ENCODE measurements at places on chromosomes 13 and 19.

DNA sequence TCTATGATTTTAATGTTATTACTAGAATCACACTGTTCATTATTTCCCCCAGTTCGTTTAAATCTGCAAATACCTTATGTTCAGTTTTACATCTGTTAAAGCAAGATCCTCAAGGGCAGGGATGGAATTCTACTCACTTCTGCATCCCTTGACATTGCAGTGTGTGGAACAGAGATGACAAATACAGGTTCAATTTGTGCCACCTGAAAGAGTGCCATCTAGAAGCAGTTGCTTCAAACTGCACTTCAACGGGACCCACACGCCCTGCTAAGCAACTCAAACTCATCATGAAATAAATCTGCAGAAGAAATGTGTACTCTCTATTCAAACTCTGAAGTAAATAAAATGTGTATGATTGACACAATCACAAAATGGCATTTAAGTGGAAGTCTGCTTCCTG is 44.5 kb downstream of the RUBCNL start:
- DNase-seq = no peak

- no peak for DNase-seq
These were observed 88.3 kb downstream of the DHRS12 start for GRCh38 chr13:51715613-51716012.

GRCh38 chr13:51704399-51705313 is 99.3 kb downstream of the DHRS12 start:
- DNase-seq = no peak

DNA sequence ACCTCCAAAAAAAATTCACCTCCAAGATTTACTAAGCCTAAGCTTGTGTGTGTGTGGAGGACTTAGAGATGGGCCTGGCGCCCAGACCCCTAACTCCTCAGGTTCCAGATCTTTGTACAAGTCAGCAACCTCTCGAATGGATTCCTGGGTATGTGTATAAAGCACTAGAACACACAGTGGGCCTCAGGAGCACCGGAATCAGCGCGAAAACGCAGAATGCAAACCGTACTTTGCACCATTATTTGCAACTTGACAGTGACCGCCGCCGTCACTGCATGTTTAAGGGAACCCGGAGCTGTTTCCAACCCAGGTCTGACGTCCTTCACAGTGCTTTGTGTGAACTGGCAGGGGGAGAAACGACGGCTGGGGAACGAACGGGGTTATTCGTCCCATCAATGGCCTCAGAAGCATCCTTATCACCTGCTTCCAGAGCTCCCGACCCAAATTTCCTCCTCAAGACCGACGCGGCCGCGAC is 688 bp downstream of the ZNF606 start:
- no peak for DNase-seq

DNA sequence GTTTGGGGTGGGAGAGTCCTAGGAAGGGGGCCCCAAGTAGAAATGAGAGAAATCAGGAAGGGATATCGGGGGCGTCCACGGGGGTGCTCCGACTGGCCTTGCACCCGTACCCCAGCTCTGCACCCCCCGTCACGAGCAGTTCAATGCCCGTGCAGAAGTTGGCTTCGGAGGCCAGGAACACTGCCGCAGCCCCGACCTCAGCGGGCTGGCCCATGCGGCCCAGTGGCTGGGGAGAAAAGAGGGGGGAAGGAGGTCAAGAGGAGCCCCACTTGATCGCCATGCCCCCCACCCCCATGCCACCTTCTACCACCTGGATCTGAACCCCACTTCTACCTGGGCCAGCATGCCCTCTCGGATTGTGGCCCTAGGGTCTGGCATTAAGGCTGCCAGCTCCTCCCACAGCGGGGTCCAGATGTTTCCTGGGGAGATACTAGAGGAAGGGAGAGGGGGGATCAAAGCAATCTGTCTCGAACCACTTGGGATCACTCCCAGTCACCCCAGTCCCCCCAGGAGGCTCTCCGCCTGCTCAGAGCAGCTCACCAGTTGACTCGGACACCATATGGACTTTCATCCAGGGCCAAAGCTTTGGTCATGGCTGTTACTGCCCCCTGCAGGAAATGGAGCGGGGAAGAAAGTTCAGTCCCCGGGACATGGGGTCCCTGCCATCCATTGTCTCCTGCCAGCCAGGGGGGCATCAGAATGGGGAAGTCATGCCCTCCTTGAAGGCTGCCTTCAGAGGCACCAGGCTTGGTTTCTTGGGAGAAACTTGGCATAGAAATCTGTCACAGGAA is 2.5 kb upstream of the BCAT2 start:
- no peak for DNase-seq

- DNase-seq = no peak
These were observed 868.9 kb upstream of the SLC10A2 start for GRCh38 chr13:103935117-103935516.

- DNase-seq = no peak
These were observed 6.7 kb upstream of the PLIN4 start for GRCh38 chr19:4524808-4525562.

GRCh38 chr13:99031832-99032231 is 54.0 kb upstream of the DOCK9 start:
- no peak for DNase-seq

- no peak for DNase-seq
These were observed 9.6 kb downstream of the CHERP start for GRCh38 chr19:16532440-16533234.

GRCh38 chr19:55486043-55486970 is 1.3 kb downstream of the NAT14 start:
- no peak for DNase-seq

GRCh38 chr19:58450856-58451357 is 515 bp upstream of the ZNF324B start:
- no peak for DNase-seq

GRCh38 chr13:89930861-89931260 is 1416.6 kb upstream of the MIR17HG start:
- no peak for DNase-seq

DNA sequence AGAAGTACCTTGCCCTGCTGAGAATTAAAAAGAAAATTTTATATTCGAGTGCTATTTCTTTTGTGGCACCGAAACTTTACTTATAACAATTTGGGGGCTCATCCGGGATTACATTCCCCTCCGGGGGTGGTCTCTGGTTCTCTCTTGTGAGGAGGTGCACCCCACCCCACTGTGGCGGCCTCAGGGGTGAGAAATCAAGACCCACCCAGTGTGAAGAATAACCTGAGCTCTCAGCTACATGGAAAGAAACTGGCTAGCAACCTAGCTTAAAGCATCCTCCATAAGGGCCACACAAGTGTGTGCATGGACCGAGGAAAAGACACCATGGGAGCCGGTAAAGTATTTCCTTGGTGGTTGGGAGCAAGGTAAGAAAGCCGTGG is 50.9 kb upstream of the ANKRD10 start:
- no peak for DNase-seq

DNA sequence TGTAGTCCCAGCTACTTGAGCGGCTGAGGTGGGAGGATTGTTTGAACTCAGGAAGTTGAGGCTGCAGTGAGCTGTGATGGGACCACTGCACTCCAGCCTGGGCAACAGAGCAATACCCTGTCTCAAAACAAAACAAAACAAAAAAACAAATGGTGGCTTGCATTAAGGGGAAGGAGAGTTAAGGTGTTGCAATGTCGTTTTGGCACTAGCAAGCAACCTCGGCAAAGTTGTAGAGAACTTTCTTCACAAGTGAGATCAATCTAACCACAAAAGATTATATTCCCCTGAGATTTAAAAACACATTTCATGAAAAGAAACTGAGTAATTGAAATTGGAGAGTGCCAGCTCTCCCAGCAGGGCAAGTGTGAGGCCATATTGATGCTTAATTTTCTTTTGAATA is 153.7 kb downstream of the KLF5 start:
- no peak for DNase-seq

DNA sequence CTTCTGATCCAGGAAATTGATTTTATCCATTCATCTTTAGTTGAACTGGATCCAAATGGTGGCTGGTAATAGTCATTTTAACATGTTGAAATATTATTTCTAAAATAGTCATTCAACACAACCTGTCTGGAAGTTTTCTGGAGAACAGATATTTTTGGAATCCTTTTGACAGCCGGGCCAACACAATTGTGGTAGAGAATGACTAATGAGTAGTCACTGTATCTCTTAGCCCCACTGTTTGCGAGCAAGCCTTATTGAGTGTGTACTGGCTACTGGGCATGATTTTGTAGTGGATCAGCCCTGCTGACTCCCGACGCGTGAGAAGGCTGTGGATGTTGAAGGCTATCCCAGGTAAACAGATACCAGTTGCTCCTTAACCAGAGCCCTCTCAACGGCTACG is 383.4 kb downstream of the ZNF536 start:
- no peak for DNase-seq

DNA sequence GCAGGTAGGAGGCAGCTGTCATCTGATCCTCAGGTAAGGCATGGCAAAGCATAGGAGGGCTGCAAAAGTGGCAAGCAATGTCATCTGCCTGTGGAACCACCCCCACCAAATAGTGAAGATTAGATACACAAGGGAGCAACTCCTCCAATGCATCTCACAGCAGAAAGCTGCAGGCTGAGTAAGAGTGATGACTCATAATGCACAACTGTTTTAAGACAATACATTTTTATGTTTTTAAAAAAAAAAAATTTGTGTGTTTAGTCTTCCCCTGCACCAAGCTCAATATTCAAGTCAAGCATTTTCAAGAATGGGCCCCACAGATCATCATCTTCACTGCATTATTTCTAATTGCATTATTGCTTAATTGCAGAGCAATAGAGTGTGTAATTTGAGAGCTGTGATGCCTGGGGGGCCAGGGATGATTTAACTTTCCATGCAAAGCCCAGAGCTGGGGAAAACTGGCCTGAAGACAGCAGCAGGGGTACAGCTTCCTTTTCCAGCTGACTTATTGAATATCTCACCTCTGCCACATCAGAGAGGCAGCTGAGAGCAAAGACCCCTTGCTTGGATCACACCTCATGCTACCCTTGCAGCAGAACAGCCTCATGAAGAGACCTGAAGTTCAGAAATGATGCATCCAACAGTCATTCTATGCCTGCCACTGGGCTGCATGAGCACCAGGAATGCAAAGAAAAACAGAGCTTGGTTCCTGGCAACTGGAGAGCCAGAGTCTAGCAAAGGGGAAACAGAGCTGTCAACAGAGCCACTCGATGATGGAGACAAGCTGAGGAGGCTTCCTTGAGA is 22.7 kb upstream of the POP4 start:
- DNase-seq = no peak

GRCh38 chr13:84431646-84432045 is 549.4 kb upstream of the SLITRK1 start:
- DNase-seq = no peak

GRCh38 chr19:54662730-54663129 is at the start of gene LILRB4:
Gene LILRB4, plus strand, starts transcription at chr19:54662985. Its CDS starts 49 bp downstream, at chr19:54663034.
- DNase-seq = no peak

DNA sequence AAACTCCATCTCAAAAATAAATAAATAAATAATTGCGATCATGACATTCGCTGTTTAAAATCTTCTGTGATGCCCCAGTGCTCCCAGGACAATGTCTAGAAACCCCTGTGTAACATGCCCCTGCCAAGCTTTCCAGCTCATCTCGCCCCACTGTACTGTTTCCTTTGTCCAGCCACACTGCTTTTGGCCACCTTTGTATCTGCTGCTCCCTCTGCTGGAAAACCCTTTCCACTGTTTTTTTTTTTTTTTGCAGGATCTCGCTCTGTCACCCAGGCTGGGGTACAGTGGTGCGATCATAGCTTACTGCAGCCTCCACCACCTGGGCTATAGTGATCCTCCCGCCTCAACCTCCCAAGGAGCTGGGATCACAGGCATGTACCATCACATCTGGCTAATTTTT is 7.5 kb downstream of the PLAUR start:
- no peak for DNase-seq

GRCh38 chr13:40384976-40385857 is 281.2 kb downstream of the FOXO1 start:
- no peak for DNase-seq

- DNase-seq = peak; percentile 88
These were observed 811 bp upstream of the PRMT1 start for GRCh38 chr19:49676136-49676783.

DNA sequence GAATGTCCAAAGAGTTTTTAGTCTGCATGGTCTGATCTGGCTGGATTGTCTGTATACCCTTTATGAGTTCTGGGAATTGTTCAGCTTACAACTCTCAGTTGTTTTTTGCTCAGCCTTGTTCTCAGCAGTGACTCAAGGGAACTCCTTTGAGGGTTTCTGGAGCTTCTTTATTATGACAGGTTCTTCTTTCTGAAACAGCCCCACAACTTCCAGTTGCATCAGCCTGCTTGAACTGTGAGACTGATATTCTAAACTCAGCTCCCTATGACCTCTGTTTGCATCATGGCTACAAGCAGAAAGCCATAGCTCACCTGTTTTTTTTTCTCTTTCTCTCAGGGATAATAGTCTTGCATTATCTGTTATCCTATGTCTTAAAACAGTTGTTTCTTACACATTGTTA is 85.0 kb downstream of the TDRD3 start:
- no peak for DNase-seq

DNA sequence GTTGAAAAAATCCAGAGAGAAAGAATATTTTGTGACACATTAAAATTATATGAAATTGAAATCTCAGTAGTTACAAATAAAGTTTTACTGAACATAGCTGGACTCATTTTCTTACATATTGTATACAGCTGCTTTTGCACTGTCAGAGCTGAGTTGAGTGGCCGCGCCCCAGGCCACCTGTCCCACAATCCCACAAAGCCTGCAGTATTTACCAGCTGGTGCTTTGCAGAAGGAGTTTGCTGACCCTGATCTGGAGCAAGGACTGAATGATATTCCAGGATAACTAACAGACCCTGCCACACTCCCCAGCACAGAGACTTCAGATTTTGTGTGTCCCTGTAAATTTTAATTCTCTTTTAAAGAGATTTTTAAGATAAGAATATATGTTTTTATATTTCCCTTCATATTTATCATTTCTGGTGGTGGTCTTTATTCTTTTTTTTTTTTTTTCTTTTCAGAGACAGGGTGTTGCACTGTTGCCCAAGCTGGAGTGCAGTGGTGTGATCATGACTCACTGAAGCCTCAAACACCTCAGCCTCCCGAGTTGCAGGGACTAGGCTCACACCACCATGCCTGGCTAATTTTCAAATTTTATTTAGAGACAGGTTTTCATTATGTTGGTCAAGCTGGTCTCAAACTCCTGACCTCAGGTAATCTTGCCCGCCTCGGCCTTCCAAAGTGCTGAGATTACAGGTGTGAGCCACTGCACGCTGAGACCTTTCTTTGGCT is 48.5 kb downstream of the TDRD12 start:
- no peak for DNase-seq

- DNase-seq = no peak
These were observed 20.5 kb upstream of the ARL11 start for GRCh38 chr13:49607761-49608160.

All from AG09319 (cell line).